ENCODE measurements at places on chromosomes 13 and 19. TPM values are rescaled to one million over a fixed set of nuclear protein-coding genes. Genes with fewer than 3 reads are reported as not detected.

- H3K27ac ChIP-seq: no peak overlapping the region
- DNase-seq: no peak
- H3K27me3 ChIP-seq: no peaks in the 10 kb centered on the region
- H3K4me1 ChIP-seq: no peaks in the 10 kb centered on the region
- H3K36me3 ChIP-seq: no peaks in the 10 kb centered on the region
- H3K4me3 ChIP-seq: no peak overlapping the region
These were observed 306.6 kb downstream of the ATP8A2 start for GRCh38 chr13:25678398-25678797.

The ZNF581 gene
- total RNA-seq: 22.7 TPM

The MCEMP1 gene
- total RNA-seq: 184 TPM

DNA sequence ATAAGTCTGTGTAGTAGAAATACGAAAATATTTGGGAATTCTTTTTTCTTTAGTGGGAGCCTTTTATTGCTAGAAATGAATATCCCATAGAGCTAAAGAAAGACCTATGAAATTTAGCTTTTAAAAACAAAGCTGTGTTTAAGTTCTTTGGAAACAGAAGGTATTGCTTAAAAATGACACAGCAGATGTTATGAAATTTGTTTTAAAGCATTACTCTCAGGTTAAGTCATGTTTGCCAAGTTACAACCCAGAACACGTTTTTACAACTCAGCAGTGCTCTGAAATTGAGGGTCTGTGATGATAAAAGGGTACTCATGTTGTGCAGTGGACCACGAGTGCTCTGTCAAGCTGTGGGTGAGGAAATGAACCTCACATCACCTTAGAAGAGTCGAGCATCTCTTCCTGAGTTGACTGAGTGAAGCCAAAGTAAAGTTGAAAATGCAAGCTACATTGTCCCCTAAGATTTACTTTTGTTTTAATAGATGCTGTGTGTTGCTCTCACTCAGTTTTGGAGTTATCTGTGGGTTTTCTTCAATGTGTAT lies 161.1 kb downstream of the SHISA2 start:
- no peaks in the 10 kb centered on the region for H3K4me1 ChIP-seq
- H3K27me3 ChIP-seq: no peaks in the 10 kb centered on the region
- DNase-seq: no peak
- H3K36me3 ChIP-seq: no peaks in the 10 kb centered on the region
- H3K27ac ChIP-seq: no peak overlapping the region
- no peak overlapping the region for H3K4me3 ChIP-seq

- H3K27me3 ChIP-seq: peaks cover 6% of the 10 kb centered on the region
- H3K36me3 ChIP-seq: no peaks in the 10 kb centered on the region
- H3K4me1 ChIP-seq: no peaks in the 10 kb centered on the region
- H3K27ac ChIP-seq: no peak overlapping the region
- H3K4me3 ChIP-seq: no peak overlapping the region
These were observed 33.1 kb upstream of the MTIF3 start for GRCh38 chr13:27483421-27483820.

GRCh38 chr19:14779151-14779550 lies 791 bp upstream of the ADGRE2 start:
- no peaks in the 10 kb centered on the region for H3K4me1 ChIP-seq
- H3K27me3 ChIP-seq: peaks cover 29% of the 10 kb centered on the region
- H3K27ac ChIP-seq: no peak overlapping the region
- no peaks in the 10 kb centered on the region for H3K36me3 ChIP-seq

DNA sequence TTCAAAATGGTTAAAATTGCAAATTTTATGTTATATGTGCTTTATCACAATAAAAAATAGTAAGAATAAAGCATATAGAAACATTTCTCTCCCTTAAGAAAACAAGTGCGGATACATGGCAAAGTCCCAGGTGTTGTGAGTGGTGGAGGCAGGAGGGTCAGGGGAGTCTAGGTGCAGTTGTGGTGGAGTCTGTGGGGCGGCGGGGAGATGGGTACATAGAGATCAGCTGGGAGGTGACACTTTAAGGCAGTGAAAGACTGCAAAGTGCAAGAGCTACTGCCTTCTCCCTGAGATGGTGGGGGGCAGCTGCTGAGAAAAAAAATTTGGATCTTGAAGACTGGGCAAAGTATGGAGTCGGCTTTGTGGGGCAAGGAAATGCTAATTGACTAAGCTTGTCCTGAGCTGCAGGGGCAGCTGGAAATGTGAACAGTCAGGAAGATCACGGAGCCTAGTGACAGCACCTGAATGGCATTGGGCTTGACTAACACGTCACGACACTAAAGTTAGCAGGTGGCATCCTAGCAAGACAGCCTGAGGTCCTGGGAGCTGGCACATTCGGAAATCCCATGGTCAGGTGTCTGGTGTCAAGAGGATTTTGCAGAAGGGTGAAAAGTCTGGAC lies 72.9 kb upstream of the IRS2 start:
- H3K27me3 ChIP-seq: no peaks in the 10 kb centered on the region
- H3K27ac ChIP-seq: no peak overlapping the region
- no peak for DNase-seq
- H3K36me3 ChIP-seq: no peaks in the 10 kb centered on the region

The LGALS7 gene
- total RNA-seq: not detected

GRCh38 chr19:7674010-7675005 lies 2.6 kb upstream of the MCEMP1 start:
- H3K27ac ChIP-seq: no peak overlapping the region
- peak; percentile 89 for DNase-seq
- no peaks in the 10 kb centered on the region for H3K36me3 ChIP-seq
- no peaks in the 10 kb centered on the region for H3K4me1 ChIP-seq
- H3K27me3 ChIP-seq: peaks cover 16% of the 10 kb centered on the region
- H3K4me3 ChIP-seq: no peak overlapping the region

The CCL25 gene
- not detected for total RNA-seq

GRCh38 chr19:11496391-11497163 lies 9.1 kb downstream of the ZNF653 start:
- H3K4me1 ChIP-seq: no peaks in the 10 kb centered on the region
- H3K36me3 ChIP-seq: peaks cover 42% of the 10 kb centered on the region
- H3K4me3 ChIP-seq: no peak overlapping the region
- DNase-seq: peak; percentile 72
- H3K27me3 ChIP-seq: no peaks in the 10 kb centered on the region

The SRRM5 gene
- total RNA-seq: 0.24 TPM
